ENCODE measurements at places on chromosomes 5 and 9.
A peak's percentile ranks its signal among the peaks of the same experiment; 100 is the strongest.

GRCh38 chr9:98755006-98755618 is 41.2 kb downstream of the ANKS6 start:
- DNase-seq: no peak

DNA sequence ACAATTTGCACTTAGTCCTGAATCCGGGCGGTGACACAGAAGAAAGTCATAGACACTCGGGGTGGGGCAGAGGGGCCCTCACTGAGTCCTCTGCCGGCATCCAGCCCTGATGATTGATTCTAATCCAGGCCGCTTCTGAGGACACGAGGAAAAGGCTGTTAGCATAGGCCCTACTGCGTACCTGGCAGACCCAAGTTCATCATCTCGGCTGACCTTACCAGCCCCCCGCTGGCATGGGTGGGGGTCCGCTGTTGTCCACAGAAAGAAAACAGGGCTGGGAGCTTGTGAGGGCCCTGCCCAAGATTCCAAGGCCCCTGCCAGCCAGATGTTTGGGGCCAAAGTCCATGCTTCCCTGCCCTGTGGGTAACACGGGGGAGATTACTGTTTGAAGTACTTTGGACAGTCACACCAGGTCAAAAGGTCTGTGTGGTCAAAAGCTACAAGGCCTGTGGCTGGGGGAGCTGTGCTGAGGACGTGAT is 24.5 kb downstream of the ERGIC1 start:
- DNase-seq: no peak

DNA sequence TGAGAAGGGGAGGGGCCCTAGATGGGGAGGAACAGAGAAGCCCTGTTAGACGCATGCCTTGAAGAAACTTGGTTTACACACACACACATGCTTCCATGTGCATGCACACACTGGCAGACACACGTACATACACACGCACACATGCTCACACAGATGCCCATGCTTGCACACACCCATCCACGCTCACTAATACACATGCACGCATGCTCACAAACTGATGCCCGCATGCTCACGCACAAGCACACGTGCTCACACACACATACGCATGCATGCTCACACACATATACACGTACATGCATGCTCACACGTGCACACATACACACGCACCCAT is 32.1 kb upstream of the EGFL7 start:
- no peak for DNase-seq

DNA sequence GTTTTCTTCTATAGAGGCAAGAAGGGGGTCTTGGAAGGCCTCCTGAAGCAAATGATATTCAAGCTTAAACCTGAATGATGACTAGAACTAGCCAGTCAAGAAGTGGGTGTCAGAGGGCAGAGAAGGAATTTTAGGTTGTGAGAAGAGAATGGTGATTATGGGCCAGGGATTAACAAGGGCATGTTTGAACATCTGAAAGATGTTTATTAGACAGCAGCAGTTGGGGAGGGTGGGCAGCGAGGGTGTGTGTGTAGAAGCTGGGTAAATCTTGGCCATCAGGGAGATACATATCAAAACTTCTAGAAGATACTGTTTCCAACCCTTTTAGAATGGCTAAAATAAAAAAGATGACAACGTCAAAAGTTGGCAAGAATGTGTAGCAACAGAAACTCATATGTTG is 54.5 kb downstream of the MAN2A1 start:
- DNase-seq: peak; percentile 15

DNA sequence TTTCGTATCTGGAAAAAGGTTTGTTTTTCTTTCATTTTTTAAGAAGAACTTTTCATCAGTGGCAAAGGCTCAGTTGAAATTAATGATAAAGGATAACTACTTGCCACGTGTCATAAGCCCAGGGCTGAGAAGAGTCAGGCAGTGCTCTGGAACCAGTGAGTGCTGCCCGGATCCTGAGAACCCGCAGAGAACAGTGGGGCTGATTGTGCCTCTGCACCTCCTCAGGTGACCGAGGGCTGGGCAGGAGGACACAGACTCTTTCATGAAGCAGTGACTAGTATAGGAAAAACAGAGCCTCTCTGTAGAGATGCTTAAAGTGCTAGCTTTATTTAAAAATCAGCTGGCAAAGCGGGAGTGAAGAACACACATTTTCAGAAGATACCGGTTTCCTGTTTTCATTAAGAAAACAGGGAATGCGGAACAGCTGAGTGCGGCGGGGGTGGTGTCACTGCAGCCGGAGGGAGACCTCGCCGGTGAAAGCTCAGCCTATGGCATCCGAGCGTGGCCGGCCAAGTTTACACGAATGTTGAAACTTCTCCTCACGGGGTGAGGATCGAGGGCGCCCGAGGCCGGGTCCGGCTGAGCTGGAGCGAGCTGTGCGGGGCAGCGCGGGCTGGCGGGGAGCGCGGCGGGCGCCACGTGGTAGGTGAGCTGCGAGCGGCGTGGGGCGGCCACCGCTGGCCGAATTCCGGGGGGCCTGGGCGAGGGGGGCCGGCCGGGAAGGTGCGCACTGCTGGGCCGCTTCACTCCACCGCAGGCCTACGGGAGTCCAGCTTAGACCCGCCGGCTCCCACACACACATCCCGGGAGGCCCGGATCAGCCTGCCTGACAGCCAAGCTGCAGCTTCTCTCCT is 134.7 kb upstream of the DMRT1 start:
- DNase-seq: peak; percentile 34

DNA sequence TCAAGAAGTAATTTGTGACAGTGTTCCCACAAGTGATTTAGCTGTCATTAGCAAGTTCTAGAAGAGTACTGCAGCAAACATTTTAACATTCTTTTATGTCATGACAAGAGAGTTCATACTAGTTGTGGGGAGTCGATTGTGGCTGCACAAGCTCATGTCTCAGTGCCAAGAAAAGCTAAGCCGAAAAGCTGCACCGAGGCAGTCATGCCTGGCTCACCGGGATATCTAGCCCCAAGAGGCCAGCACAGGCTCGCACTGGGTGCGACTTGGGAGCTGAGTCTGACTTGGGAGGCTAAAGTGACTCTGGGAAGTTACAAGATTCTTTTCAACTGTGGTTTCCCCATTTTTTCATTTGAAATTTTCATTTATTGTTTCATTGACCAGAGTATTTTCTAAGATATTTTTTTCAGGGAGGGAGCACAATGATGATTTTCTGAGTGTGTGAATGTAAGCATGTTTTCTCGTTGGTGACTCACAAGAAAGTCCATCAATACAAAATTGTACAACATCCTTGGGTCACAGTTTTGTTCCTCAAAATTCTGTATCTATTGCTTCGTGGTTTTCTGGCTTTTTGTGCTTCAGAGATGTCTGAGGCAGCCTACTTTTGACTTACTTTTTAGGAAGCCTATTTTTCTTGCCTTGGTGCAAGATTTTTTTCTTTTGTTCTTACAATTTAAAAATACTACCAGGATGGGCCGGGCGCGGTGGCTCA is 18.7 kb downstream of the CAST start:
- no peak for DNase-seq

- DNase-seq: no peak
These were observed 52.4 kb upstream of the LIFR start for GRCh38 chr5:38608874-38609273.

DNA sequence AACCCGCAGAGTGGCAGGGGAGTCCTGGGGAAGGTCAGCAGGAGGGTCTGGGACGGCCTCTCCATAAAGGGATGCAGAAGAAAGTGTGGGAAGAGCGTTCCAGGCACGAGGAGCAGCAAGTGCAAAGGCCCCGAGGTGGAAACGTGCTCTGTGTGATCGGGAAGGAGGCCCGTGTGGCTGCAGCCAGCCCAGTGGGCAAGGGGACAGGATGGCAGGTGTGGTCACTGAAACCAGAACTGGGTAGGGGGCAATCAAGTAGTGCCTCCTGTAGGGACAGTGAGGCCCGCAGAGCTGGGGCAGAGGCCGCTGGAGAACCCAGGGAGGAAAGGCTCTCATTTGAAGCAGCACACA is 16.3 kb upstream of the LAMC3 start:
- no peak for DNase-seq

DNA sequence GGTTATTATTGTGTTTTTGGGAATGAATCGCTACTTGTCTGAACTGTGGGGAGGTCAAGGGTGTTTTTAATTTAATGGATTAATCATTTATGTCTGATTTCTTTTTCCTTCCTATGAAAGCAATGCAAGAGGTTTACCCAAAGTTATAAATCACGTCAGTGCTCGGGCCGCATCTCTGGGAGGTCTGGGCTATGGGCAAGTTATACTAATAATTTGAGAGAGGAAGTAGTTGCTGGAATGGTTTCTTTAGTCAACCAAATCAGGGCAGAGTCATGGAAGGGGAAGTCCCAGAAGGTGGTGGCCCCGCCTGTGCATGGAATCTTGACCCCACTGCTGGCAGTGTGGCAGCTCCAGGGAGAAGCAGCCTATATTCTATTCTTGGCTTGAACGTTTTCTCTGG is 180.2 kb downstream of the HSPA4 start:
- DNase-seq: no peak

DNA sequence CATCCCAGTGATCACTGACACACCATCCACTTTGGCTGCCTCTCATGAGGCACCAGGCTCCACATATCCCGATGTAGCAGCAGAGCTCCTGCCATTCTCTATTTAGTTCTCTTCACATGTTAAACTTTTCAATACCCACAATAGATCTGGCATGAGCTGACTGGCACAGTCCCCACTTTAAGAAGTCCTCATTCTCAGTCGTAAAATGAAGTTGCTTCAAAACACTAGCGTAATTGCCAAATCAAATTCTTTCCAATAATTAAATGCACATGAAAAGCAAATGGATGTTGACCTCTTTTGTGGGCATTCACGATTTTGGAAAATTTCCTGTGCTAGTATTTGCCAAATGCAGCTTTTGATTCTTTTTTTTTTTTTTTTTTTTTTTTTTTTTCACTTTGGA is 32.4 kb downstream of the HAPLN1 start:
- DNase-seq: no peak

DNA sequence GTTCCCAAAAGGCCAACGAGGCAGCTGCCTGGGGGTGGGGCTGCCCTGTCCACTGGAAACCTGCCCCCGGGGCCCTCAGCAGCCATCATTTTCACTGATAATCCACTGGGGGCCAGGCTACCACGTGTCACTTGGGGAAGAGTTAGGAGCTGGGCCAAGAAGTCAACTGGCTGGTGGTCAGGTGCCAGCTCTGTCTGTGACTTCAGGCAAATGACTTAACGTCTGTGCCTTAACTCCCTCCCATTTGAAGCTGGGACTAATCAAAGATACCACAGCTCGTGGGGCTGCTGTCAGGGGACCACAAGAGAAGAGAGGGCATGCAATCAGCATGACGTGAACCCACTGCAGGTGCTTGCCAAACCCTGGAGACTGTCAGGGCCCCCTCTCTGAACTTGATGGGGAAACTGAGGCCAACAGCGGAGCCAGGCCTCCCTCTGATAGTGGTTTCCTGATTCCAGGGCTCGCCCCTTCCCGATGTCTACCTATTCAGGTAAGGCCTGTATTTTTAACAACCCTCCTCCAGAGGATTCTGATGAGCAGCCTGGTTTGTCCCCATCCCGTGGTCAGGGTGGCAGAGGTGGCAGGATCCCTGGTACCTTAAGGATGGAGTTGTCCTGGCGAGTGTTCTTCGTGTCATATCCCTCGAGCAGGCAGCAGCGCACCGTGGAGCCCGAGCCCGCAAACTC is 12.3 kb upstream of the DPM2 start:
- no peak for DNase-seq

- DNase-seq: no peak
These were observed 181.1 kb upstream of the ISL1 start for GRCh38 chr5:51202161-51202560.

- no peak for DNase-seq
These were observed 935.2 kb upstream of the DMAC1 start for GRCh38 chr9:8734760-8735159.
